ENCODE measurements at places on chromosomes 12 and 14.

DNA sequence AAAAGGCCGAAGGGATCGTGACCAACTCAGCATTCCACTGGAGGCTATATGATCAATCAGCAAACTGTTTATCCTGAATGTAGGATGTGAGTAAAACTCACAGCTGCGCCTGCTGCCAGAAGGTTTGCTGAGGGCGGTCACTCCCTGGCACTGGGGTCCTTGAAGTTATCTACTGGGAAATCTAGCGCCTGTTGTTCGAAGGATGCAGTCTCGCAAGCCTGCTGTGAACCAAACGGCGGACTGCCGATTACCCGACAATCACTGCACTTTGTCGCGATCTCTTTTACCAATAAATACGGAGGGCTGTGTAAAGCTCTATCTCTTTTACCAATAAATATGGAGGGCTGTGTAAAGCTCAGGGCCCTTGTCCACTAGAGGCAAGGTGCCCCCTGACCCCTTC lies 12.9 kb downstream of the DDX51 start:
- DNase-seq, result no peak

DNA sequence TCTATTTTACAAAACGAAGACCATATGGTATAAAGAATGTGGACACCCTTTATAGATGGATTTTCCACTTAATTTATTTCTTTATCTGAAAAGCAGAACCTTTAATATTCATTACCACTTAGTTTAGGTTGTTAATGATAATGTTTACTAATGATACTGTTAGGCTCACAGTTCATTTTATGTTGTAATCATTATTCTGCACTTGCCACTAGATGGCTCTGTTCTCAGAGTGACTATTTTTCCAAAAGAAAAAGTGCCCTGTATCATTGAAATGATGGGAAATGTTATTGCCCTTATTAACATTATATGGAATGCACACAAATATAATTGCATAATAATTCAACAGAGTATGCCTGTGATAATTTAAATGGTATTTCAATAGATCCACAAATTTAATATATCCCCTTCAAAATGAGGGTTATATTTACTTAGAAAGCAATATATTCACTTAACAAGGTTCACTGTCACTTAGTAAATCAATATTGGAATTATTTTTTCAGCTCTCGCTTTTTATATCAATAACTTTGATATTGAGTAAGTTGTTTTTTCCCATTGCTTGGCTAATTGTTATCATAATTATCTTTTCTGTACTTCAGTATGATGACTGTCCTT lies 95.7 kb downstream of the PDE3A start:
- no peak for DNase-seq

DNA sequence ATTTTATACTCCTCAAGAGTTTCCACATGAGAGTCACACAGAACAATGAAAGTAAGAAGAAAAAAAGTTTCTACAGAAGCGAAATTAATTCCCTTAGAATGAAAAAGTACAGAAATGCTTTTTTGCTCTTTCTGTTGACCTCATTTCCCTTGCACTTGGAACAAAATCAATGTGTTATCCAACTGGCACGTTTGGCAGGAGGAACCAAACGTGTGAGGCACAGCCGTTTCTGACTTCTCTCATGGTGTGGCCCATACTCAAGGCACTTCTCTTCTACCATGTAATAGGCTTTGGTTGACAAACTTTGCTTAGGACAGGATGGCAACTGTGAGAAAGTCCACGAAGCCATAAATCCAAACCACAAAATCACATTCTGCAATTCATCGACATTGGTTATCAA lies 297.0 kb downstream of the FUT8 start:
- DNase-seq, result no peak

DNA sequence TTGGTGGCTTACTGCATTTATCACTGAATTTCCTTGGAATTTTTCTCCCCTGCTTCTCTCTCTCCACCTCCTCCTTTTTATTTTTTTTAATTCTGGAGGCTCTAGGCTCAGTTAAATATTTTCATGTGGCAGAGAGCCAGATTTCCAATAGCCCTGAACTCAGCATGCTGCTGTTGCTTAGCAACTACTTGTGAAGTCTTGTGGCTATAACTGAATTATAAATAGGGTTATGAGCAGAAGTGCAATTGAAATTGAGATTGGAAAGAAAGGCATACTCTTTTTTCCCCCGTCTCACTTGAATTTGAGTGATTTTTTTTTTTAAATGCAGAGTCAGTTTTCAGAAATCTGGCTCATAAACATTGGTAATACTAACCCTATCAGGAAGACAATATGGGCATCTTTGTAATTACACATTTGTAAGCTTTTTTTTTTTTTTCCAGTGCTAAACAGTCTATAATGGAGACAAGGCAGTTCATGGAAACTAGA lies 38.3 kb downstream of the ATF7IP start:
- no peak for DNase-seq

- DNase-seq, result no peak
Measured at GRCh38 chr12:57224973-57225679, 4.4 kb upstream of the SHMT2 start.

- no peak for DNase-seq
Measured at GRCh38 chr12:118706437-118706836, 274.9 kb upstream of the SRRM4 start.

DNA sequence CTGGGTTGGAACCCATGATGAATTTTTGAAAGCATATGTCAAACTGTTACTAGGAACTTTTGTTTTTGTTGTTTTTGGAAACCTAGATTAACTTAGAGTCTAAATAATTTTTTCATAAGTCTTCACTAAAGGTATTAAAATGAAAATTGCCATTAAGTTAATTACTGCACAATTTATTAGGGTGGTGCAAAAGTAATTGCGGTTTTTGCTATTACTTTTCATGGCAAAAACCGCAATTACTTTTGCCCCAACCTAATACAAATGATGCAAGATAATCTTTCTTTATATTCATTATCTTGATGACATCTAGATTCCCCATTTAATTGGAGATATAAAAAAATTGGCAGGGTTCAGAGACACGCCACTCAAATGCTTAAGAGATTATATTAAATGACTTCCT lies 145.0 kb upstream of the PKP2 start:
- no peak for DNase-seq

DNA sequence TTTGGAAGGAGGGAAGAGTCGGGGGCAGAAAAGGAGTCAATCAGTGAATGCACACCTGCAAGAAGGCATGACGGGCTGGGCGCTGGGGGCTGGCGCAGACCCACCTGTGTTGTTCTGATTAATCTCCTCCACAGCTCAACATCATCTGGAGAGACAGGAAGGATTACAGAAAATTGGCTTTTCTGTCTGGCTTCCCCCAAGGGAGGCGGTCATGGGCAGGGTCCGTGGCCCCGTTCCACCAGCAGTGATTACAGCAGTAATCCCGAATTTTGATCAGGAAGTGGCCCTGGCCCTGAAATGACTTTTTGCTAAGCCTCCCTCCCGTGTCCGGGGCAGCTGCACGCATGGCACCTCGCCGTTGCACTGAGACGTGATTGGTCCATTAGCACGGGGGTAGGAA lies 24.4 kb upstream of the GALNT9 start:
- no peak for DNase-seq

GRCh38 chr12:45522227-45522626 lies 207.3 kb upstream of the ARID2 start:
- no peak for DNase-seq

GRCh38 chr12:1592444-1593173 lies 1.8 kb downstream of the FBXL14 start:
- DNase-seq, result no peak

DNA sequence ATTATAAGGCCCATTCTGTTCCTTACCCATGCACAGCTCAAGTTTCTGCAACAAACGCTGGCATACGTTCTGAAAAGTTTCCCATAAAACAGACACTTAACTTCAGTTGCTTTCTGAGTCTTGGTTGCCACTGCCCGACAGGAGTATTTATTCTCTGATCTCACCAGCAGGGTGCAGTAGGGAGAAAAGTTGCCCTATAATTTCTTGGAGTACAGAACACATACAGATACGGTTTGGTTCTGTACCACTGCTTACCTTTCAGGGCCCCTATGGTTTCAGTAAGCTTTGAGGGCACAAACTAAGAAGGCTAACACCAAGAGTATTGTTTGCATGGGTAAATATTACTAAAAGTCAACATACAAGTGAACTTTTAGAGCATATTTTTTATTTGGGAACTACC lies 77.9 kb downstream of the SPATA7 start:
- DNase-seq, result no peak

DNA sequence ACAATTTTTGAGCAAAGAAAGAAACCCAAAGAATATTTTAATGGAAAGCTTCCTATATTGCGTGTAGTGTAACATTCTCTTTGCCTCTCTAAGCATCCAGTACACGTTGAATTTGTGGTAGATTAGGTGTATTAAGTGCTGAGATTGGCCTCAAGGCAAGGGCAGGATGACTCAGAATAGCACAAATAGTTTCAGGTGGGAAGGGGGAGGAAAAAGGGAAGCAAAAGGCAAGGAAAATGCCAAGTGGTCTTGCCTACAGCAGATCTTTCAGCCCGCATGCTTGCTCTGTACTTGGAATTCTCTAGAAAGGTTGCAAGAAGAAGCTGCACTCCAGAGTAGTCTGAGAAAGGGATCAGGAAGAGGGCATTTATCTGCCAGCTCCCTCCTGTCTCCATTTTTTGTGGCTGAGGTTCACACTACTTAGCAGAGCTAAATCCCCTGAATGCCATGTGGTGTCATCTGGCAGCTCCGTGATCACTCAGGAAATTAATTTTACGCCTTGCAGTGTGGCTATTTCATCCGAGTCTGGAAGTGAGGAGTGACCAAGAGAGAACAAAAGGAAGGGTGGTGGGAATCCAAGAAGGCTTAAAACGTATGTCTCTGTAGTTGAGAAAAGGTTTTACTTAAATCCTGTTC lies 28.5 kb downstream of the CDKN1B start:
- DNase-seq, result no peak

- no peak for DNase-seq
Measured at GRCh38 chr12:5243014-5243413, 188.9 kb upstream of the NTF3 start.

DNA sequence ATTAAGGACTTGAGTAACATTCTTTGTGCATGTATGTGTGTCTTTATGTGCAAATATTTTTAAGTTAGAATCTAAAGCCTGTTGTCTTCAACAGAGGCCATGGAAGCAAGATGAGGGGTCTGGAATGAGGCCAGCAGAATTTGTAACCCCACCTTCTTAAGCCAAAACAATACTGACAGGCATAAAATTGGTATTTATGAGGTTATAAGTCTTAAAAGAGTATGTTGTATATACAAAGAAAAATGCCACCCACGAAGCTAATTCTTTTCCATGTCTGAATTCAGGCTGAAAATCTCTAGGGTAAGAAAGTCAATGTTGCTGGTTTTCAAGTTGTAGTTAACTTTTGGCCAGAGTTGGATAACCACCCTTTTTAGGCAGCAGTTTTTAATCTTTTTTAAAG lies 86.2 kb upstream of the TMTC1 start:
- DNase-seq, result no peak

DNA sequence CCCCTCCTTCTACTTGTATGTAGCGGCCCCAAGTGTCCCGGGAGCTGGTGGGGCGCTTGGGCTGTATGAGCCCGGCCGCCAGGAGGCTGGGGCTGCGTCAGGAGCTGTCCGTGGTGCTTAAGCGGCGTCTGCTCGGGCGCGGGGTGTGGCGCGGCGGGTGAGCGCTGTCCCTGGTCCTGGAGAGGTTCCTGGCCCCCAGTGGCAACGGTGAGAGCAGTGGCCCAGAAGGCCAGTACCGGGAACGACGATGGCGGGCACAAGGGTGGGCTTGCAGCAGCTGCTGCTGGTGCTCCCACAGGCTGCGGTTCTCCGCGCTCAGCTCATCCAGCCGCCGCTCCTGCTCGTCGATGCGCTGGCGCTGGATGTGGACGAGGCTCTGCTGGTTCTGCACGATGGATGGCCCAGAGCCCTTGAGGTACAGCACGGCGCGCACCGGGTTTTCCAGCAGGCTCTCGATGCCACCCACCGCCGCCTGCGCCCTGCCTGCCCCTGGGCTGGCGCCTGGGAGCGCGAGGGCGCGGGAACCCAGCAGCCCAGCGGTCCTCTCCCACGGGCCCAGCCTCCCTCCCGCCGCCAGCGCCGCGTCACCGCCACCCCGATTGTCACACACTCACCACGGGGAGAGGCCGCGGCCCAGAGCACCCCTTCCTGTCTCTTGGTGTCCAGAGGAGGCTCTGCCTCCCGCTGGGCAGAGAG lies 41.9 kb upstream of the FKBP4 start:
- no peak for DNase-seq

GRCh38 chr12:72493407-72493806 lies 221.2 kb downstream of the TRHDE start:
- DNase-seq, result no peak

GRCh38 chr12:111720457-111720856 lies 34.6 kb downstream of the ACAD10 start:
- no peak for DNase-seq

- no peak for DNase-seq
Measured at GRCh38 chr14:99148131-99148530, 123.9 kb downstream of the BCL11B start.

- DNase-seq, result no peak
Measured at GRCh38 chr12:84502180-84502860, 410.3 kb downstream of the SLC6A15 start.

GRCh38 chr12:100555722-100556121 lies 17.8 kb upstream of the GAS2L3 start:
- DNase-seq, result no peak

DNA sequence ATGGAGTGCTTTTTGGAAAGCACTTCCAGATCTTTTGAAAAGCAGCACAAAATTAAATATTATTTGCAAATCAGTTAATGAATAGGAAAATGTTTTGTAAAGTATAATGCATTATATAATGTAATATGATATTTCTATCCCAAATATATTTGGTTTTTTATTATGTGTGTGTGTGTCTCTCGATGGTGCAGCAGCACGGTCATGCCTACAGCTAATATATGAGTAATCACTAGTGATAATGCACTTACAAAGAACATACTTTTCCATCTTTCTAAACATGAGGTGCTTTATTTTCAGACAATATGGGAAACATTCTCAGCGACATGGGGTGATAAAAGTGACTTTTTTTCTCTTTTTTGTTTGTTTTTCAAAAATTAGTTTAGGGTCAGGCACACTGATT lies 1.3 kb upstream of the EEA1 start:
- DNase-seq, result no peak

DNA sequence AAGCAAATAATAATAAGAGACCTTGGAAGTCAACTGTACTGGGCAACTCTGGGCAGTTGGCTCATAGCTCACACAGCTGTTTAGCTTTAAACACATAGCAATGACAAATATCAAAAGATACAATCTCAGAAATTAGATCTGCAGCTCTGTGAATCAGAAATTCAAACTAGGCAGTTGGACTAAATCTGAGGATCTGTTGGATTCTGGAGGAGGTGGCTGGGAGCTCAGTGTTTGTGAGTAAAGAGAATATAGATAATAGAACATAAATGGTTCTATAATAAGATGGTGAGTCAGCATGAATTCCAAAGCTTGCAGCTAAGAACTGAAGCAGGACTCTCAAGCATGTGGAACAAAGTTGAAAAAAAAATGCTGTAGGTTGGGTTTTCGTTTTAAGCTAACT lies 1949.4 kb upstream of the SEL1L start:
- no peak for DNase-seq

DNA sequence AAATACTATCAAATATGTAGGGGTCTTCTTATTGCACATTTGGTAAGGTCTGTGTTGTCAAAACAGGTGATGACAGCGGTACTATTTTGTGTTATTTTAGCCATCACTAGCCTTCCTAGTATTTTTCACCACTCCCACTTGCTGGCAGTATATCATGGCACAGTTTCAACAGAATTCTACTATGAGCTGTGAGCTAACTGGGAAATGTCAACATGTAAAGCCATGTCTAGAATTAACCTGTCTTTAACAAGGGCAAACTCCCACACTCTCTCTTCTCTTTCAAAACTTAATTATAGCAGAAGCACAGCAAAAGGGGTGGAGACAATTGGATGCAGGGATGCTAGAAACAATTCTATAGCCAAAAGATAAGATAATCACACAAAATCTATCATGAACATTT lies 253.4 kb downstream of the PAX9 start:
- no peak for DNase-seq

- no peak for DNase-seq
Measured at GRCh38 chr12:65004270-65004669, 116.8 kb downstream of the WIF1 start.
